ENCODE measurements at places on chromosomes 3 and 15.

DNA sequence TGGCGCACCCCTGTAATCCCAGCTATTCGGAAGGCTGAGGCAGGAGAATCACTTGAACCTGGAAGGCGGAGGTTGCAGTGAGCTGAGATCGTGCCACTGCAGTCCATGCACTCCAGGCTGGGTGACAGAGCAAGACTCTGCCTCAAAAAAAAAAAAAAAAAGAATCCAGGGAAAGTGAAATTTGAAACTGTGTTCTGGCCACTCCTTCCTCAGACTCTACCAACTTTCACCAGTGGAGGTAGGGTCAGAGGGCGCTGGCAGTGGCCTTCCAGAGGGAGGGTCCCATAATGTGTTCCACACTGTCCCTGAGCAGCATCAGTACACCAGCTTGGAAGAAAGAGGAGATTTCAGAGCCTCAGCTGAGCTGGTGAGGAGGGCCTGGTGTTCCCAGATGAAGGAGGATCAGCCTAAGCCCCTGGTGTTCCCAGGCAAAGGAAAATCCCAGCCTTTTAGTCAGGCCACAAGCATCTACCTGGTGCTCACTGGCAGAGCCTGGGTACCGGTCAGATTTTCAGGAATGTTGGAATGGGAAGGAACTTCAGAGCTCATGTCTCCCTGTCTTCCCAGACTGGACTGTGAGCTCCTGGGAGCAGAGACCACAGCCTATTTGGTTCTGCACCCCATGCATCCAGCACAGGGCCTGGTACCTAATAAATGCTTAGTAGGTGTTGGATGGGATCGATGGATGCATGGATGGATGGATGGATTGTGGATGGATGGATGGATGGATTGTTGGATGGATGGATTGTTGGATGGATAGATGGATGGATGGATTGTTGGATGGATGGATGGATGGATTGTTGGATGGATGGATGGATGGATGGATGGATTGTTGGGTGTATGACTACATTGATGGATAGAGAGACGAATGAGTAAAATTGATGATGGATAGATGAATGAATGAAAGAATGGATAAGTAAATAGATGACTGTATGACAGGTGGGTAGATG lies 117.9 kb downstream of the CORO2B start:
- DNase-seq = no peak

DNA sequence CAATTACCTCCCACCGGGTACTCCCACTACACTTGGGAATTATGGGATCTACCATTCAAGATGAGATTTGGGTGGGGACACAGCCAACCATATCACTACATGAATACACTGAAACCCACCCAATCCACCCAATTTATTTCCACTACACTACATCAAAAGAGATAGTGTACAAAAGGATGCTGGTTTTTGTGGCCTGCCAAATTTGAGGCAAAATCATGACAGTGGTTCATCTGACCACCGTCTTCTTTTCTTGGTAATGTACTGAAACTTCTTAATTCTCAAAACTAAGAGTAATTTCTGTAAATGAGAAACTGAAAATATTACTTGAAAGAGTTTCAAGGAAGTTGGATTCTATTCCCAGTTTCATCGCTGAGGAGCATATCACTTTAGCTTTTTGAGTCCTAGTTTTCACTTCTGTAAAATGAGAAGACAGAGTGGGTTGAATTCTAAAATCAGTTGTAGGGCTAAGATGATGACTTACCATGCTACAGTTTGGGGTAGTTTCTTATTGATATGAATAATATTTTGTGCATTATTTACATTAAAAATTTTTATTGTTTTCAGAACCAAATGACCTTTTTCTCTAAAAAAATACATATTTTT lies 360.4 kb upstream of the CNTN6 start:
- DNase-seq = no peak

DNA sequence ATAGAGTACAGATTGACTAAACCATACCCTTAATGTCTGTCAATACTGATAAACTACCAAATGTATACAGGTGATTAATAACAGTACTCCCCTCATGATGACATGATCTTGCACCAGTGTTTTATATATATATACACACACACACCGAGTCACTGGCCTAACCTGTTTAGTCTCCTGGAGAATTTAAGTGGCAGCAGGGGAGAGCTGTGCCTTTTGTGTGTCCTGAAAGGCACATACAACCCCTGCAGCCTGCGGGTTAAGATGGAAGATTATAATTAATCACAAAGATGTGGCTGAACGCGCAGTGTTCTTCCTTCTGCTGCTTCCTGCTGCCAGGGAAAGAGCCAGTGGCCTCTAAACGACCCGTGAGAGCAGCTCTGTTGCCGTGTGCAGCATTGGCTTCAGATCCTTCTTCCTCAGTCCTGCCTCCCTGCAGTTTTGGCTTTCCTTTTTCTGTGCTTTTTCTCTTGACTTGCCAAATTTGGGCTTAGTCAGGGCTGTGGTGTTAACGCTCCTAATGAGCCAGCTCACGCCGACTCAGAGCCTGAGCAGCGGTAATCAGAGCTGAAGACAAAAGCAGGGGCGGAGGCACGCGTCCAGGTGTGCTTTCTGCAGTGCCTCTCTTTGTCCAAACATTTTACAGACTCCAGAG lies 42.5 kb upstream of the UBE3A start:
- DNase-seq = no peak

GRCh38 chr3:63960048-63960711 lies 48.0 kb upstream of the SCAANT1 start:
- DNase-seq = no peak

- no peak for DNase-seq
Observed at GRCh38 chr15:23039917-23040281, 530 bp upstream of the TUBGCP5 start.

GRCh38 chr15:99324700-99325099 lies 73.4 kb downstream of the LRRC28 start:
- DNase-seq = no peak
